ENCODE measurements at places on chromosomes 2 and 18.
A peak's percentile ranks its signal among the peaks of the same experiment; 100 is the strongest.

- no peak for DNase-seq
Observed at GRCh38 chr18:35658112-35658511, 76.6 kb downstream of the GALNT1 start.

DNA sequence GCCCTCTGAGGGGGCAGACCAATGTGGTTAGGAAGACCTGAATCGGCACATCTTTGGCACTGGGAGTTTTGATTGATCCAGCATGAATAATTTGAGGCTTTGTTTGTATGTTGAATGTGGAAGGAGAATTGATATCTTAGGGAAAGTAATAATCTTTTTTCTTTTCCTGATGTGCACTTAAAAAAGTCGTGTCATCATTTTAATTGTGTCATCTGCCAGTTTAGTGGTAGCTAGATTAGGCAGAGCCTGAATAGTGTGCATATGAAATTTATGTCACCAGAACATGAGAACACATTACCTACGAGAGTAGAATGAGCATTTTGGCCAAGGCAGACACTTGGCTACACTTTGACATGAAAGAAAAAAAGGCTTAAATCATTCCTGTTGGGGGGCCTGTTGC, 79.5 kb downstream of the KIF5C start:
- DNase-seq, result no peak

DNA sequence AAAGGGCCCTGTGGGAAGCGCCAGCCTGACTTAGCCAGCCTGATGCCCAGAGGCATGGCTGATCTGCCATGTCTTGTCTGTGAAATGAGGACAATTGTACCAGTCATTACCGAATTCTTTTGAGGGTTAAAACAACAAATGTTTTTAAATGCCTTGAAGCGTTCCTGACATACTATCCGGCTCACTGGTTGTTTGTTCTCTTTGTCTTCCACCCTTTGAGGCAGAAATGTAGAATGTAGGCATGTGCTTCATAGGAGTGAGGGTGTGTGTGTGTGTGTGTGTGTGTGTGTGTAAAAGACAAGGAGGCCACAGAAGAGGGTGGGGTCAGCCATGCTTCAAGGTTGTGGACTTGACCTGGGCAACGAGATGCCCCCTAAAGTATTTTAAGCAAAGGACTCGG, 35.5 kb downstream of the TGFBRAP1 start:
- no peak for DNase-seq

DNA sequence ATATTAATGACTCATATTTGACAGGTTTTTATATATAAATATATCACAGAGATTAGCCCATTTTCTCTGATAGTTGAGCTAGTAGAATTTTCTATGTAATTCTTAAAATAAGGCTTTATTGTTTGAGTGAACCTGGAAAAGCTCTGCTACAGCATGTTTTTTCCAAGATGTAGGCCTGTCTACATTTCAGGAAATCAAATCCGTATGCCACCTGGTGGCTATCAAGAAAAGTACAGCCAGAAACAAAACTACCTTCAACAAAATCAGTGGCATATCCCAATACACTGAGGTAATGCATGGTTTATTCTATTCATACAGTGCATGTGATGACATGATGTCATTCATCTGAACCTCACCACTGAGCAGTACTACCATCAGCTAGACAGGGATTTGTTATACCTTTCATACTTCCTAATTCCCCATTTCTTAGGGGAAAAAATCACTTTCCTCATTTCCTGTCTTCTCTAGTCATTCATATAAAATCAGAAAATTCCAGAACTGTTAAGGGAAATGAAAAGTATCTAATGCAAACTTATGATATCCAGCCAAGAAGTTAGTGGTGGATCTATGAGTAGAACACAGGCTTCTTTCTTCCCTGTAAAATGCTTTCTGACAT, 310.4 kb upstream of the SYT4 start:
- peak; percentile 22 for DNase-seq

DNA sequence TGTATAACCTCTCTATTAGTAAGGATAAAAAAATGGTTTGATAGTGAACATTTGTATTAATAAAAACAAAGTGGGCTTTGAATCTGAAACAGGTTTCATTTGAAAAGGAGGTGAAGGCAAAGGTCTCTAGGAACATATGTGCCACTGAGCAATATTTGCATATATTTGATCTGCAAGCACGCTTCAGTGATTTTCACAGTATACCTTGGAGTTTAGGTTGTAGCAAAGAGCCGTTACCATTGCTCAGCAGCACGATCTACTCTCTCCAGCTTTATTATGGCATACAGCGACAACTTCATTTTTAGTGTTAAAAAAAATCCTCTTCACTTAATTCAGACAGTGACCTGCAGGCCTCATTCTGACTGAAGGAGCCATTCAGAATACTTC, 75.8 kb upstream of the ZEB2 start:
- no peak for DNase-seq

- DNase-seq, result no peak
Observed at GRCh38 chr2:122135021-122135937, 379.8 kb downstream of the TSN start.

DNA sequence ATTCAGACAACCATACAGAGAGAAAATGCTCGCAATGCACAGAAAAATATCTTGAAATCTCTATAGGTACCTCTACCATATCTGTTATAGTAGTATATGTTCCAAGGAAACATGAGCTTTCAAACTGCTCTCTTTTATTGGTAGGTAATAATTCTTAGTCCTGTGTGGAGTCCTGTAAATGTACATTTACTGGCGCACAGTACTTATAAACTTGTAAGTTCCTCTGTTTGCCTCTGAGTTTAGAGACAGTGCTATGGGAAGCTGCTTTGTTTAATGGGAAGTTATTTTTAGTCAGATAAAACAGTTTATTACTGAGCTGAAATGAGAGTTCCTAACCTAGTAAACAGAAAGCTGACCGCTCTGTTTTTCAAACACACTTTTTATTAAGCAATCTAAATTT, 52.7 kb downstream of the CCDC93 start:
- no peak for DNase-seq

Measured in LHCN-M2 (cell line).